Astrocyte of the spinal cord (primary cell): ENCODE measurements at places on chromosomes 7 and 10.

GRCh38 chr7:80392229-80393169 lies 119.4 kb downstream of the GNAT3 start:
- peak; percentile 66 for DNase-seq

DNA sequence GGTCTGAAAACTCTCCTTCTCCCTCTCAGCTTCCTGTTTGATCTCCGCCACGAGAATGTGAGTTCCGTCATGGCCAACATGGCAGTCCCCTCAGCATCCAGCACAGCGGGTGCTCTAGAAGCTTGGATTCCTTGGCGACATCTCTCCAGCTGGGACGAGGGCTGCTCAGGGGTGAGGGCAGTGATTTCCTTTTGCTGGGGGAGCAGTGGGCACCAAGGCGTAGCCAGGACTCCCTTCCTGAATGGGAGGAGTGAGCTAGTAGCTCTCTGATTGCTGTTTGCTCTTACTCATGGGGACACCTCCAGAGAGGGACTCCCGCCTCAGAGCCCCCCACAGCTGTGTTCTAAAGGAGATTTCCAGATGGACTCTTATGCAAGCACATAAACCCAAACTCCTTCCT lies 28.8 kb upstream of the CTBP2 start:
- DNase-seq, result no peak

GRCh38 chr7:79528421-79528820 lies 75.0 kb upstream of the MAGI2 start:
- DNase-seq, result no peak

GRCh38 chr10:119860866-119861607 lies 11.6 kb downstream of the MCMBP start:
- DNase-seq, result no peak

GRCh38 chr10:67864607-67865371 lies 19.7 kb upstream of the SIRT1 start:
- DNase-seq, result no peak

- no peak for DNase-seq
These were observed 140.0 kb downstream of the LHPP start for GRCh38 chr10:124601431-124602120.
